ENCODE measurements at places on chromosomes 3 and 15. TPM values are rescaled to one million over a fixed set of nuclear protein-coding genes. Genes with fewer than 3 reads are reported as not detected.

The SMARCC1 gene
- 130 TPM for total RNA-seq

The MYRIP gene
- total RNA-seq: not detected

The CFAP91 gene
- 0.25 TPM for total RNA-seq

The FMN1 gene
- 0.21 TPM for total RNA-seq

GRCh38 chr15:74789171-74789631 is 7.3 kb downstream of the CSK start:
- peak; percentile 63 for DNase-seq

DNA sequence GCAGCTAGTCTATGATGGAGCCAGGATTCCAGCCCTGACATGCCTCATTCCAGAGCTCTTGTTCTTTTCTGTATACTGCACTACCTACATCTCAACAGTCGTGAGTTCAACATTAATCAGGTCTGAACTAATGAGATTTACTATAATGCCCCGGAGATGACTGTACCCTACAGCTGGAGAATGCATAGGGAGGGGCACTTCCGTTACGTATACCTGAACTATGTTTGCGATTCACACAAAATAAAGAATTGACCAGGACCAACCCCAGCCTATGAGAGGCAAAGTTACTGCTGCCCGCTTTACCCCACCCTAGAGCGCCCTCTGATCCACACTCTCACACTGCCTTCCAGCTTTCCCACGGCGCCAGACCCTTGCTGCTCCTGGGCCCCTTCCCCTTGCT is 97.0 kb downstream of the IGF2BP2 start:
- DNase-seq: no peak

- no peak for DNase-seq
These were observed 363.6 kb downstream of the RORA start for GRCh38 chr15:60865507-60865906.

- DNase-seq: peak; percentile 88
These were observed 31.1 kb downstream of the UMPS start for GRCh38 chr3:124761250-124761796.

- DNase-seq: peak; percentile 52
These were observed 461.9 kb downstream of the FOXP1 start for GRCh38 chr3:71121429-71122167.

- DNase-seq: no peak
These were observed 116.0 kb downstream of the XXYLT1 start for GRCh38 chr3:195154793-195155535.

DNA sequence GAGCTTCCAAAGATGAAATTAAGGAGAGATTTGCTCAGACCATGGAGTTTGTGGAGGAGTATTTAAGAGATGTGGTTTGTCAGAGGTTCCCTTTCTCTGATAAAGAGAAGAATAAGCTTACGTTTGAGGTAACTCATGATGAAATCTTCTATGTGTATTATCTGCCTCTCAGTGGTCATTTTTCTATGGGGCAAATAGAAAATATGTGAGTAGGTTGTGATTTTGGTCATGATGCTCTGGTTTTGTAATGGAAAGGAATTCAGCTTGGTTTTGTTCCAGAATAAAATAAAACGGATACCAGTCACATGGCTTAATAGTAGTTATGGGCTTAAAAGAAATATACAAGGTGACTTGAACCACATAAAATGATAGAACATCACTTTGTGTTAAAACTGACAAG is 181.1 kb downstream of the ITPR1 start:
- no peak for DNase-seq

Data from activated CD4-positive, alpha-beta T cell treated with anti-CD3 and anti-CD28 coated beads for 36 hours (primary cell).